ENCODE measurements at places on chromosomes 2 and 18. TPM values are rescaled to one million over a fixed set of nuclear protein-coding genes. Genes with fewer than 3 reads are reported as not detected.

DNA sequence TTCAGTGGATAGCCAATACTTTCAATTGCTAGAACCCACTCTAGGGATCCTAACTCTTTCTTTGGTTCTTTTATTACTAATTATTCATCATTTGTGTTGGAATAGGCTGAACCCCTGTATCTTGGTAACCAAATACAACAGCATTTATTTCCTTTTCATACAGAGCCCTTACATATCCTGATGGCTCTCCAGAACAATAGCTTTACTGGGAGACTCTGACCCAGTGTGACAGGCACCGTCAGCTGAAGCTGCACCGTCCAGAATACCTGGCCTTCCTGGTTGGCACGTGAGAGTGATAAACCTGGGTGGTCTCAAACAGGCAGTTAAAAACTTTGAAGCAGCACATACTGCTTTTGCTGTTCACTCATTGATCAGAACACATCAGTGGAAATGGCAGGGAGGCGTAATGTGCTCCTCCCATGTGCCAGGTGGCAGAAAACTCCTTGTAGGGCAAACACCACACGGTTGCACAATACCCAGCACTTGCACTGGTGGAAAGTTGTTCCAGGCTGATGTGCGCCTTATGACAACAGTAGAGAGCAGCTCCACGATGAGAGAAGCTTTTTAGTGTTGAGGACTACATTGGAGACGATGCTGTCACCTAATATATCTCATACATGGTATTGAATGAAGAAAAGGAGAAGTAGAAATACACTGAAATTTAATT is 456.2 kb downstream of the PARD3B start:
- no peaks in the 10 kb centered on the region for H3K36me3 ChIP-seq
- no peak overlapping the region for H3K27ac ChIP-seq
- H3K4me3 ChIP-seq: no peak overlapping the region
- no peaks in the 10 kb centered on the region for H3K27me3 ChIP-seq
- no peak for DNase-seq
- H3K4me1 ChIP-seq: no peaks in the 10 kb centered on the region

- no peaks in the 10 kb centered on the region for H3K27me3 ChIP-seq
- H3K27ac ChIP-seq: no peak overlapping the region
- peaks cover 7% of the 10 kb centered on the region for H3K4me1 ChIP-seq
- no peak for DNase-seq
Observed at GRCh38 chr2:216318521-216318874, 53.8 kb downstream of the MARCHF4 start.

The ELOA2 gene
- not detected for total RNA-seq

DNA sequence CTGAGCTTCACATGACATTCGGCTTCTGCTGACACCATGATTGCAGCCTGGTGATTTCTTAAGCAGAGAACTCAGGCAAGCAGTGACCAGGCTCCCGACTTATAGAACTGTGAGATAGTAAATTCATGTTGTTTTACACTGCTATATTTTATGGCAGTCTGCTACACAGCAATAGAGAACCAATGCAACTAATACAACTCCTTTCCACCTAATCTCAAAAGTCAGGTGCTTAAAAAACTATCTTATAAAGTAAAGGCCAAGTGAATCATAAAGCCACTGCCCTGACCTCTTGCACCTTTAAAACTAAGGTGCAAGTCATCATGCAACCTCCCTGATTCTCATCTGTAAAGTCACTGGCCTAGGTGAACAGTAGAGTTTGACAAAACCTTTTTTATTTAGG is 95.3 kb upstream of the GLS start:
- H3K27me3 ChIP-seq: no peaks in the 10 kb centered on the region
- no peaks in the 10 kb centered on the region for H3K36me3 ChIP-seq
- no peak overlapping the region for H3K4me3 ChIP-seq
- H3K4me1 ChIP-seq: peaks cover 23% of the 10 kb centered on the region

DNA sequence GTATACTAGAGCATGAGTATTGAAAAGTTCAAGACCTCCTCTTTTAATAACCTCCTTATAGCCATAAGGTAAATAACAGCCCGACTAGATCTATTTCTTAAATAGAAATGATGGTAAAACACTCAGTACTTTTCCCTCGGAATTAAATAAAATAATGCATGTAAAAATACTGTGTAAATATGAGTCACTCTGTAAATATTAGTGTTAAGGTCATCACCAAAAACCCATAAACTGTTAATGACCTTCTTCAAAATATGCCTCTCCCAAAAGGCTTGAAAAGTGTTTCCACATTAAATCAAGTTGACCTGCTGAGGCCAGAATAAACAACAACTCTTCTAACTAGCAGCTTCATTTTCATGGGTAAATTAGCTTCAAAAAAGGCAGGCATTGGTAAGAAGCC is 25.3 kb upstream of the BZW1 start:
- no peaks in the 10 kb centered on the region for H3K4me1 ChIP-seq
- no peak overlapping the region for H3K4me3 ChIP-seq
- H3K27me3 ChIP-seq: no peaks in the 10 kb centered on the region
- no peak for DNase-seq
- no peaks in the 10 kb centered on the region for H3K36me3 ChIP-seq
